Stomach (tissue), 19 donors: ENCODE measurements at places on chromosomes 11 and 22.

GRCh38 chr22:45067731-45068130 lies 57.9 kb upstream of the PHF21B start:
- DNase-seq: no peak

GRCh38 chr11:117091753-117092477 lies 6.3 kb downstream of the SIK3 start:
- no peak for DNase-seq

DNA sequence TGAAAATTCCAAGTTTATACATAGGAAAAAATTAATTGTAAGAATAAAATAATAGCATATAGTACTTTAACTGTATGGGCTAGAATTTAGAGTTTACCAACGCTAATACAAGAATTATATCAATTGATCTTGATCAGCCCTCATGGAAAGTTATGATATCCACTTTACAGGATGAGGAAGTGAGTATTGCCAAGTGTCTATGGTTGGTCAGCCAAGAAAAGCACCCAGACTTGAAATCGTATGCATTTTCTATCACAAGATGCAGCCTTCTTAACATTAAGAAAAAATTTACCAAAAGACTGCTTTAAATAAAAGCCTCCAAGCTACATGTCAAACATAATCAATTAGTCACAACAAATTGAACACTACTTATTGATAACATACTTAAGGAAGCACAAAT lies 53.0 kb downstream of the DDI1 start:
- DNase-seq: no peak

- no peak for DNase-seq
Measured at GRCh38 chr11:11770296-11770695, 71.5 kb upstream of the USP47 start.

GRCh38 chr22:32728291-32728690 lies 73.2 kb upstream of the TIMP3 start:
- no peak for DNase-seq

- no peak for DNase-seq
Measured at GRCh38 chr11:49424136-49424535, 215.7 kb upstream of the FOLH1 start.
